ENCODE measurements at places on chromosomes 5 and 9.

DNA sequence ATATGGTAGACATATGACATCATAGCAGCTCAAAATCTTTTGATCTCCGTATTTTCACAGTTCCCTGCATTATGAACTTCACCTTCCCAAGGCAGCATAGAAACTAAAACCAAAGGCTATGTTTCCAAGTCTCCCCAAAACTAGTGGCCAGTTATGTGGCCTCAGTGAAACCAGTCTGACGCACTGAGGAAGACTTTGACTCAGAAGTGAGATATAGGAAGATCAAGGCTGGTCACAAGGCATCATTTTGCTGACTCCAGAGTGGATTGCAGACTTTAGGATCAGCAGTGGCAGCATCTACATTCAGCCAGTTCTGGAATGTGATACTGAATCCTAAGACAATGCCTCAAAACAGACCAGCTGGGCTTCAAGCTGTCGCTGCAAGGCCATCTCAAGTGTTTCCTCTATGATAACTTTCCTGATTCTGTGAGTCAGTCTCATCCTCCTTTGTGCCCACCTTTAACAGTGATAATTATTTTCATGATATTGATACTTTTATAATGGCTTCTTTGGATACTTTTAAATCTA is 34.4 kb upstream of the ELL2 start:
- no peak for DNase-seq

GRCh38 chr5:154109416-154110106 is 70.8 kb downstream of the MFAP3 start:
- no peak for DNase-seq

DNA sequence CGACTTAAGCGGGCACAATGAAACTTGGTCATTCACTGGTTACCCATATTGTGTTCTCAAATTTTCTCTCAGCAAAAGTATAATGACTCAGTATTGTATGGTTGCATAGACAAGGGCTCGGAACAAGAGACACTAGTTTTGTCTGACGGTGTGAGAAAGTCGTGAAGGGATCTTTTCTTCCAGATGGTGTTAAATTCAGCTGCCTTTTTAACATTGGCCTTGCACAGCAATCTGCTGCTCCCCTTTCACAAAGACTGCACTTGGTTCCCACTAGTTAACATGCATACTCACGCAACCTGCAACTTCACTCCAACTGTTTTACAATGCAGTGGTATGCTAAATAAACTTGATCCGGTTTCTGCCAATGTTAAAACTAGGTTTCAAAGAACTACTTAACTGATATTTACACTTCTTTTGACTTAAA is 219.2 kb downstream of the MEF2C start:
- DNase-seq: no peak

- DNase-seq: no peak
Observed at GRCh38 chr5:90494043-90494442, 19.4 kb downstream of the POLR3G start.

DNA sequence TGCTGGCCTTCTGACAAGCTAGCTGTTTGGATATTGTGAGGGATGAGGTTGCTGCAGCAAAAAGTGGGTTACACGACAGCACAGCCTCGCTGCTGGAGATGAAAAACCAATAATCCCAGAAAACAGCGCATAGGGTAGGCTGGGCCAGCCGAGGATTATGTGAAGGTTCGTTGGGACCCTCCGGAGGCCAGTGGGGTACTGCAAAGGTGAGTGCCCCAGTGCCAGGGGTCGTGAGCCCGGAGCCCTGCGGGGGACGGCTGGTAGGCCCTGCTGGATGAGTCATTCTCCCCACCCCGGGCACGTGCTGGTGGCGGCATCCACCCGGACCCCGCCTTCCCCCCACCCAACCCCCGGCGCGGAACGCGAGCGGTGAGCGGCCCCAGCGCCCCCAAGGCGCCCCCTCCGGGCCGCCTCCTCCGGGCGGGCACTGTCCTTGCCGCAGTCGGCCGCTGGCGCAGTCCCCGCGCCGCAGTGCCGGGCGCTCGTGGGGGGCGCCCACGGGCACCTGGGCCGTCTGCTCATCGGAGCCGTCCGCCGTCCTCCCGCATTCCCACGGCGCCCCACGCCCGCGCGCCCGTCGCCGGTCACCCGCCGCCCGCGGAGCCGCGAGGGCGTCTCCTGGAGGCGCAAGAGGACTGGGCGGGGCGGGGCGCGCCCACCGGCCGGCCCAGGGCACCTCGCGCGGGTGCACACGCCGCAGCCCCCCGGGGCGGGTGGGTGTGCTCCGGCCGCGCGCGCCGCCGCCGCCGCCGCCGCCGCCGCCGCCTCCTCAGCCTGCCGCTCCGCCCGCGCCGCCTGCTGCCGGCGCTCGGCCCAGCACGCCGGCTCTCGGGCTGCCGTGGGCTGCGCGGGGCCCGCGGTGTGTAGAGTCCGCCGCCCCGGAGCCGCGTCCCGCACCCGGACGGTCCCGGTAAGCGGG is at the start of gene PHF24:
PHF24 (plus strand) TSS at position 794 of the 919 bp plus-strand sequence. CDS start 13,014 bp downstream, outside the sequence.
- no peak for DNase-seq

GRCh38 chr5:56175488-56175887 is 57.6 kb downstream of the ANKRD55 start:
- DNase-seq: no peak

DNA sequence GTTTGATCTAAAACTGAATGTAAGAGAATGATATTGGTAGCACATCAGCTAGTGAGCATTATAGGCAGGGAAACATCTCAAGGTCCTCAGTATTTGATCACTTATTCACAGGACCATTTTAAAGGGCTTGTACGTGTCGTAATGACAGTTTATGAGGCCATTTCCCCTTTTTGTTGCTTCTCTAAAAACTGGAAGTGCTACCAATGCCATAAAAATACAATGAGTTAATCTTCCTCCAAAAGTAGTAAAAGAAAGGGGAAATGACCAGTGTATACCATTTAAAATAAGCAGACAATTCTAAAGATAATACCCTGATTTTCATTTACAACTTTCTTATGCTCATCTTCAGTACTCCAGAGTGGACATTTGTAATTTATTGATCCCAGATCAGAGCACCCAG is 285.8 kb upstream of the PCSK5 start:
- DNase-seq: no peak

- DNase-seq: no peak
Observed at GRCh38 chr5:78920604-78921003, 64.5 kb downstream of the ARSB start.

GRCh38 chr5:178854284-178854683 is 5.5 kb upstream of the ZNF354B start:
- no peak for DNase-seq

GRCh38 chr5:105954341-105954740 is 1716.4 kb downstream of the EFNA5 start:
- DNase-seq: no peak

- DNase-seq: no peak
Observed at GRCh38 chr5:58446024-58446423, 13.9 kb downstream of the PLK2 start.

- DNase-seq: no peak
Observed at GRCh38 chr5:73999297-73999696, 373.3 kb downstream of the ARHGEF28 start.

DNA sequence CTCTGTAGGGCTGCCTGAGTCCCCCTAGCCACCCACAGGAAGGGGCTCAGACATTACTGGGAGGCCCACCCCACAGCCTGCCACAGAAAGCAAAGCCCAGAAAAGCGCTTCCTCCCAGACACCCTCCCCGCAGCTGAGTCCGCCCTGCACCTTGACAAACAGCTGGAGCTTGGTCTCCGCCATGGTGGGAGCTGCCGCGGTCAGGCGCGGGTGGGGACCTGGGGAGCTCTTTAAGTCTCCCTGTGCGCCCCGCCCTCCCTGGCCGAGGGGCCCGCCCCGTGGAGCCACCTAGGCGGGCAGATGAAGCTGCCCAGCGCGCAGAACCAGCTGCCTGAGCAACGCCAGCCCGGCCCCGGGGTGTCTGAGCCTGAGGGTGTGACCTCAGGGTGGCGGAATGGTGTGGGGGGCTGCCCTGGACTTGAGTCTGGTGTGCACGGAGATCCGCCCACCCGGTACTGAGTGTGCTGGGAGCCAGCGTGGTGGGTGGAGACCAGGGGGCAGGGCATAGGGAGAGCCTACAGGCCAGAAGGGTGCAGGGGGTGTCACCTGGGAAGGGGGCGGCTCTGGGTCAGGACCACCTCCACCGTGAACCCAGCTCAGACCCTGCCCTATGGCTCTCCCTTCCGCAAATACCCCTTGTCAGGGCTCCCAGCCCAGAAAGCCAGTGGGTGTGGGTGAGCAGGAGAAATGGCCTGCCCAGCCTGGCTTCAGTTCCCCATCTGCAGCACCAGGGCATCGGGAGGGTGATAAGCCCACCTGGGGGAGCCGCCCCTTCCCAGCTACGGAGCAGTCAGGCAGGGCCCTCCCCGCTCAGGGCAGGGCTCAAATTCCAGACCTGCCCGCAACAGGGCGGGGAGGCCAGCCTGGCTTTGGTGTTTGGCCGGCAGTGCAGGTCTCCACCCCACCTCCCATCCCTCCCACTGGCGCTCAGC is at the start of gene CLIC3:
CLIC3 (minus strand) TSS at position 208 of the 932 bp plus-strand sequence; CDS start at position 183, 25 bp downstream.
- no peak for DNase-seq

DNA sequence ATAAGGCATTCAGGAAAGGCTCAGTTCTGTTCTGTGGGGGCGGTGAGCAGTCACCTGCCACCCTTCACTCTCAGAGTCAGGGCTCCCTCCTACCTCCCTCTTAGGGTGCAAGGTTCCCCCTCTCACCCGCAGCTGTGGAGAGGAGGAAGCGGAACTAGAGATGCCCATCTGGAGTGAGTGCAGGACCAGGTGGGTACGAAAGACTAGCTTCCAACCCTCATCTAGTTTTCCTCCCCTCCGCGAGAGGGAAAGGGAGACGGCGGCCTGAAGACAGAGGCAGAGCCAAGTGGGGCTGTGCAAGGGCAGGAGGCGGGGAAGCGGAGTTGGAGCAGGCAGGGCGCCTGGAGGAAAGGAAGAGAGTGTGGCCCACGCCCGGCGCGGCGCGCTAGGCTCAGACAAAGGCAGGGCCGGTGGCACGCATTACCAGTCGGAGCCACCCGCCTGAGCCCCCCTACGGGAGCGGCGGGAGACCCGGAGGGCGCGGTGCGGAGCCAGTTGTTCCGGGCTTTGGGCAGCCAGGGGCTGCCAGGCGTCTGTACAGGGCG is 7.3 kb downstream of the PRR7 start:
- no peak for DNase-seq

DNA sequence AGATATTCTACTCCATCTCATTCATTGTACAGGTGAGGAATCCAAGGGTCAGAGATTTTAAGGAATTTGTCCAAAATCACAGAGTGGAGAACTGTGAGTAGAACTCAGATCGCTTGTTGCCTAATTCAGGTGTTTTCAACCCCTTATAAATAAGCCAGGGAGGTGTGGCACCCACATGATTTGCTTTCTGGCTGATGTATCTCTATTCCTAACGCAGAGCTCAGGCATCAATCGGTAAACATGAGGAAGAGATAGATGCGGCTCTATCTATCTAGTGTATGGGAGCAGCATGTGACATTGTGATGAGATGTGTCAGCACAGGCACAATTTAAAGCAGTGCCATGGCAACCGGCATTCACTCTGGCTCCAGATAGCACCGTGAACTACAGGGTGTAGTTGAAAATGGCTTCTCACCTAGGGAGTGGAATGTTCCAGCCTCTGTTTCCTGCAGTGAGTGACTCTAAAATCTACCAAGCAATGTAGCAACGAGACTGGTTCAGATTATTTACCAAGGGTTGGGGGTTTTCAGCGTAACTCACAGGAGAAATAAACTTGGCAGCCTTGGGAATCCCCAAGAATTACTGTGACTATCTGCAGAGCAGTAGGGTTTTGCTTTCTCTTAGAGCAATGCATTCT is 53.4 kb upstream of the SUB1 start:
- no peak for DNase-seq

DNA sequence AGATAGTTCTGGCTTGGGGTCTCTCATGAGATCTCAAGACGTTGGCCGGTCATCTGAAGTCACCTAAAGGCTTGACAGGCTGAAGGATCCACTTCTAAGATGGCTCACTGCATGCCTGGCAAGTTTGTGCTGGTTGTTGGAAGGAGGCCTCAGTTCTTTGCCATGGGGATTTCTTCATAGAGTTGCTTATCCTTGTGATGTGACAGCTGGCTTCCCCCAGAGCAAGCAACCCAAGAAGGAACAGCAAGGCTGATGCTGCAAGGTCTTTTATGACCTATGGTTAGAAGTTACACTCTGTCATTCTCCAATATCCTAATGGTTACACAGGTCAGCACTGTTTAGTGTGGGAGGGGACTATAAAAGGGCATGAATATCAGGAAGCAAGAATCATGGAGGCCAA is 20.7 kb upstream of the GRPEL2 start:
- DNase-seq: no peak
